ENCODE measurements at places on chromosomes 13 and 19.
A peak's percentile ranks its signal among the peaks of the same experiment; 100 is the strongest.

- no peak for DNase-seq
Measured at GRCh38 chr13:49210669-49211068, 9.5 kb upstream of the MLNR start.

DNA sequence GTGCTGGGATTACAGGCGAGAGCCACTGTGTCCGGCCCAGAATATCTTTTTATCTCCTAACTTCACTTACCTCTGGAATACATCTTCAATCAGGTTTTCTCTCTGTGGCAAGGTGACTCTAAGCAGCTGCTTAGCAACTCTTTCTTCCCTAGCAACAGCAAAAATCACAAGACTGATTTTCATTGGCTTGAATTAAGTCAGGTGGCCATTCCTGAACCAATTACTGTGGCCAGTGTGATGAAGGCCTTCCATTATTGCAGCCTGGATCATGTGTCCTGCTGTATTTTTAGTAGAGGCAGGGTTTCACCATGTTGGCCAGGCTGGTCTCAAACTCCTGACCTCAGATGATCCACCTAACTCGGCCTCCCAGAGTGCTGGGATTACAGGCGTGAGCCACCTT lies 9.0 kb upstream of the LTBP4 start:
- DNase-seq = no peak

GRCh38 chr19:47094557-47095475 lies 18.8 kb downstream of the ZC3H4 start:
- DNase-seq = peak; percentile 53

GRCh38 chr19:3135961-3136683 lies at the start of gene GNA15:
GNA15 (plus strand) TSS chr19:3136033; CDS start chr19:3136451, 418 bp downstream.
- peak; percentile 56 for DNase-seq

DNA sequence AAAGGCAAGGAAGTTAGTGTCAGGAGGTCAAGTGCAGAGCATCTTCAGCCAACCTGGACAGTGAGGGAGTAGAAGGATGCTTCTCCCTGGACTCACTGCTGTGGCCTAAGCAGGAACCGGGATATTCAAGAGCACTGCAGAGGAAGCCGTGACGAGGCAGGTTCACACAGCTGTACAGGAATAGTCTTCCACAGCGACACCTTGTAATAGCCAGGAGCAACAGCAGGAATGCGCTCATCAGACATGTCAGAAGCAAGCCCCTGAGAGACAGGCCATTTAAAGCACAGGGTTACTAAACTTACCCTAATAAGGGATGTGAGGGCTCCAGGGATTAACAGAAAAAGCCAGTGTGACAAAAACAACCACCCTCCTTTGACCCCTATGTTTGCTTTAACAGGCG lies 3.5 kb upstream of the MED26 start:
- no peak for DNase-seq

DNA sequence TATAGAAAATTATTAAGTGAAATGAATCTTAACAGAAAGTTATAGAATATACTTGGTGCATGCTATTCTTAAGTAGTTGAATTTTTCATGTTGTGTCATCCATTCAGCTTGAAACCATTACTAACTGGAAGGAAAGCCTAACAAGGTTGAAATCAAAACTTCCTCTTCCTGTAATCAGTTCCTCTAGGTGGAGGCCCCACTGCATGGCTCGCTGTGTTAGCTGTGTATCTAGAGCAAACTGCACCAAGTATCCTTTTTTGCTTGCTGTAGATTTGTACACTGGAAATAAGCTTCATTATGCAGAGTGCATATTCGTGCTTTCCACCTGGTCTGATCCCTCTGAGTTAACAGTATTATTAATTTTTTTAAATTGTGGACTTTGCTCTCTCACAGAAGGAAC lies 1146.1 kb downstream of the EFNB2 start:
- no peak for DNase-seq
